ENCODE measurements at places on chromosomes 4 and X.
A peak's percentile ranks its signal among the peaks of the same experiment; 100 is the strongest.

DNA sequence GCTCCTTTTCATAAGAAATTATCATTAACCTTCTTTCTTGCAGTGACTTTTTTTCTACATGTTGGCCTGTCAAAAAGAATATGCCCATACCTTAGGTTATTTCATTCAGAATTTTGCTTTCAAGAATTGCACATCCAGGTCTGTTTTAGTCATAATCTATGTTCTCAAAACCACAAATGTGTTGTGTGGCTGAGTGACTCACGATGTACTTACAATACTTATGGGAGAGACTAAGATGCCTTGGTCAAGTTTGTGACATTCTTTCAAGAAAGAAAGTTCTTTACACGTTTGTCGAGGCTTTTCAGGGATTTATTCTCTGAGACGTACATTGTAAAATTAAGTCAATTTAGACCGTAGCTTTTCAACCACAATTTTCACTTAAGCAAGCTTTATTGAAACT is 396.7 kb downstream of the FSTL5 start:
- no peak for DNase-seq

GRCh38 chrX:136034668-136035067 is 49.4 kb downstream of the SLC9A6 start:
- no peak for DNase-seq

GRCh38 chr4:185304944-185305690 is 90.6 kb downstream of the LRP2BP start:
- no peak for DNase-seq

- no peak for DNase-seq
These were observed 179.1 kb upstream of the ETNPPL start for GRCh38 chr4:108941904-108942430.

DNA sequence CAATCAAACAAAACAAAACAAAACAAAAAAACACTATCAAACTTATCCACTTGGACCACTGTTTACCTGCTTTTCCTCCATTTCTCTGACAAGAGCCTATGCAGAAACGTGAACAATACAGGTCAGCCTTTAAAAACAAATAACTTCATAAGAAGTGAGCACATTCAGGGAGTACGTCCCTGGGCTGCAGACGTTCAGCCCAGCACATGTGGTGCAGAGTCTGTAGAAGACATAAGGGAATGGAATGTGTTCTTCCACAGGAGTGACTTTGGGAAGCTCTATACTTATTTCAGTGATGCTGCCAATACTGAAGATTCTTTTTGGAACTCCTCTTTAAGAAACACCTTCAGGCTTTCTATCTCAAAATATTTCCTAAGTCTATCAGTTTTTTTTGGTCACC is 120.6 kb downstream of the SPRY1 start:
- no peak for DNase-seq

- no peak for DNase-seq
These were observed 517.2 kb upstream of the ADGRL3 start for GRCh38 chr4:60682901-60683300.

DNA sequence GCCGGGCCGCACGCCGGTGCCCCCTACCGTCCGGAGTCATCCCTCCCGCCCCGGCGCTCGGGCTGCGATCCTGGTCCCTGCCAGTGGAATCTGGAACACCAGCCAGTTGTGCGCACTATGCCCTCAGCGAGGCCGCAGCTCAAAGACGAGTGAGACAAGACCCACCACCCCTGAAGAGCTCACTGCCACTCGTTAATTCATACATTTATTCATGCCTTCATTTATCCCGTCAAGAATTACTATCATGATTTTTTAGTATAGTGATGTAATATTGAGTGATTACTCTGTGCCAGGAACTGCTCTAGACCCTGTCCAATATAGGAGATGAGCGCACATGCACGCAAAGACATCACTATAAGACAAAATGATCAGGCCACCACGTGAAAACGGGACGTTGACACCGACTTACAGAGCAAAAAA is 247 bp upstream of the PPA2 start:
- DNase-seq = peak; percentile 94

DNA sequence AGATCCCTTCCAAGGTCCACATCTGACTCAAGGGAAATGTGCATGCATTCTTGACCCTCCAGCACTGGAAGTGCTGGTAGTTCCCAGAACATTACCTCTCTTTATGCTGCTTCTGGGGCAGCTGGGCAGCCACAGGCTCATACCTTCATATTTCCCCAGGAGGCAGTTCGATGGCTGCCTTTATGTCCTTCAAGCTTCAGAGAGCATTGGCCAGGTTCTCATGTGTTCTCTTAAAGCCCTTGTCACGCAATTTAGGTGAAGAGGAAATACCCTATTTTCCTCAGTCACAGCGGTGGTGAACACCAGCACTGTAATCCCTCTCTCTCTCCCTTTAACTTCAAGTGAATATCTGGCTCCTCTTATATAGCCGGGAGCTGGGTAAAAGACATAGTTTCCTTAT is 134.3 kb downstream of the MID1IP1 start:
- DNase-seq = no peak

DNA sequence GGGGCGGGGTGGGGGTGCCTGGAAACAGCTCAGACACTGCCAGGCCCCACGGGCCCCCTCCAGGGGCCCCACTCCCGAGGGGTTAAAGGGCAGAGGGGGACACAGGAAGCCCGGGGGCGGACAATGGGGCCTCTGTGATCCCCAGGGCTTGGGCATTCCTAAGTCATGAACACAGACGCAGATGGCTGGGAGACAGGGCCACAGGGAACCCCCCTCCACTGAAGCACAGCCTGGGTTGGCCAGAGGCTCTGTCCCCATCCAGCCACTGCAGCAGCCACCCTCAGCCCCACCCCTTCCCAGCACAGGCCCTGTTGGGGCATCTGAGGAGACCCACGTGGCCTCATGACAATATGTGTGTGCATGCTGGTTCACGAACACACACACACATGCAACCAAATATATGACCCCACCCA is 3.9 kb downstream of the L1CAM start:
- DNase-seq = no peak

DNA sequence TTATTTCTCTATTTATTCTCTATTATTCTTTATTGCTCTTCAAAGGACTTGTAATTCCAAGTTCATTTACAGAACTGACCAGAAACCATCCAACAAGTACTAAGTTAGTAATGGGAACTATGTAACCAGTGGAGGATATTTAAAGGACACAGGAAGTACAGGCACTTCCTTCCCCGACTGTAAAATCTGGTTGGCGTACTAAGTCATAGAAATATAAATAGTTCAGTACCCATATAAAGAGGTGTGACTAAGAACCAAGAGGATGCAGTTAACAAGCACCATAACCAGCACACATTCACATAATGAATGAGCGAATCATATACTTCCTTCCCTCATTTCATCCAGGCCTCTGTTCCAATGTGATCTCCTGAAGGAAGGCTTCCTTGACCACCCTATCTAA is 3.6 kb upstream of the EIF4E start:
- no peak for DNase-seq

DNA sequence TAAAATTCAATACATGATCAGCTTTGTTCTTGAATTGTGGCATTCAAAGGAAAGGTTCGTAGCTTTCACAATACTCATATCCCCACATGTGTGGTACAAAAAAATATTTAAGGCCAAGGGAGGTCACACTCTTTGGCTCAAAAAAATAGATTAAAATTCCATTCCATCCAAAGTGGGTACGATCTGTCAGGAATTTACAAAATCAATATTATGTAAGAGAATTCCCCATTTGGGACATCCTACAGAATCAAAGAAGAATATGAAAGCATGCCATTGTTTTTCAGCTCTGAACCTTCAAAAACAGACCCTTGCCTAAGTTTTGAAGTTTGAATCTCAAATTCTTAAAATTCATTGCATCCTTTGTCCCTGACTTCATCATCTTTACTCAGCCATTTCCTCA is 85.8 kb downstream of the MID1 start:
- DNase-seq = no peak

- DNase-seq = peak; percentile 87
These were observed at the start of gene PRRG1 for GRCh38 chrX:37349221-37350033. PRRG1 (plus strand) TSS chrX:37349364; CDS start chrX:37406250, 56,886 bp downstream.

DNA sequence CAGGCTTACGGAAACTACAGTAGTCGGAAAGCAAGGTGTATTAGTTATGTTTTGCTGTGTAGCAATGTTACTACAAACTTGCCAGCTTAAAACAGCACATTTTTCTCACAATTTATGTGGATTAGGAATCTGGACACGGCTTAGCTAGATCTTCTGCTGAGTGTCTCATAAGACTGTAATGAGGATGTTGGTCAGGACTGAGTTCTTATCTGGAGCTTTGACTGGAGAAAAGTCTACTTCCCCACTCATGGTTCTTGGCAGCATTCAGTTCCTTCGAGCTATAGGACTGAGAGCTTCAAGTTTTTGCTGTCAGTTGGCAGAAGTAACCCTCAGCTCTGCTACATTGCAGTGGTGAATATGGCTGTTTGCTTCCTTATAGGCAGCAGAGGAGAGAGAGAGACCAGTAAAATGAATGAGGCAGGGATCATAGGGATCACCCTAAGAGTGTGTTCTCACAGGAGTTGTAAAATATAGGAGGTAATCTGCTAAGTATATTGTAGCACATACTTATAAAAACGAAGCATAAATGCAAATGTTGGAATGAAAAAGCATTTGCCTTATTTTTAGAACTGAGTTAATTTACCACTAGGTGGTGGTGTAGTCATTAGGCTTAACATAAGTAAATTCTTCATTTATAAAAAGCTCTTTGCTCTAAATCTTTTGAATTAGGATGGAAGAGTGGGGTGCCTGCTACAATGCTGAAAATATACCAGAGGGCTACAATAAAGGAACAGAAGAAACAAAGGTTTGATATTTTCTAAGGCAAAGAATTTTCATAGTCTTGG is 38.6 kb downstream of the ALG13 start:
- DNase-seq = no peak

DNA sequence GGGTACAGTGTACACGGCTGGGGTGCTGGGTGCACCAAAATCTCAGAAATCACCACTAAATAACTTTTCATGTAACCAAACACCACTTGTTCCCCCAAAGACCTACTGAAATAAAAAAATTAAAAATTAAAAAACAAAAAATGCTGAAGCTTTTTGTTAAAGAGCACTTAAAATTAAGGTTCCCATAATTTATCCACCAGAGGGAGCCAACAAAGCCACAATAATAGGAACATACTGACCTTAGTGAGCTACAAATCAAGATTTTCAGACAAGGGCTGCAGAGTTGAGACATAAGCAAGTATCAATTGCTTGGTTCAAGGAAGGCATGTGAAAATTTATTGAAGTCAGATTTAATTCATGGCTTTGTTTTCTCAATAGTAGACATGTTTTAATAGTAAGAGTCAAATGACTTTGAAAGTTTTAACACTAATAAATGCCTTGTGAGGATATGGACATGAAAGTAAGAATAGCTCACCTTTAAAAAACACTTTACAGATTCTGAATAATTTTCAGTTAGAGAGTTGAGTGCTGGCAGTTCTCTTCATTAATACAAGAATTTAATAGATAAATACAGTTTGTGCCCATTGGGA is 43.0 kb upstream of the SCOC start:
- no peak for DNase-seq

DNA sequence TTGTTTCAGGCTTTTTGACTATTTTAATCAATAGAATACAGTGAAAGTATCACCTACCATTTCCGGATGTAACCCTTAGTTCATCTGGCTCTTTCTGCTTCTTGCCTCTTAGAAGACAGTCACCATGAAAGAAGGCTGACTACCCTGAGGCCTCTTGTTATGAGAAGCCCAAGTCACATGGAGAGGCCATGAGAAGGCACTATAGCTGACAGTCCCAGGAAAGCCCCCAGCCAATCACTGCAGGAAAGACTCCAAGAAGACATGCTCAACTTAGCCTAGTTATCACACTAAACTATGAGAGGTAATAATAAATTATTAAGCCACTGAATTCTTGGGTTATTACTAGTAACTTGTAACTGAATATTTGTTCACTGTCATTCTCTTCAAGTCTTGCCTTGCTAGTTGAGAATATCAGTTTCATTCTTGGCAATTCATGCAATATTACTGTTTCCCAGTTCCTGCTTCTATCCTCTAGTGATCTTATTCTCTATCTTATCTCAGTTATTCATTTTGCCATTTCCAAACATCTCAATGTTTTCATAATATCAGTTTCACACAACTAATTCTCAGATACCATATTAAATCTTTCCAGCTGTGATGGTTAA is 57.1 kb upstream of the GUCY1A1 start:
- no peak for DNase-seq

- no peak for DNase-seq
These were observed 11.2 kb upstream of the ABLIM2 start for GRCh38 chr4:8169763-8170162.

DNA sequence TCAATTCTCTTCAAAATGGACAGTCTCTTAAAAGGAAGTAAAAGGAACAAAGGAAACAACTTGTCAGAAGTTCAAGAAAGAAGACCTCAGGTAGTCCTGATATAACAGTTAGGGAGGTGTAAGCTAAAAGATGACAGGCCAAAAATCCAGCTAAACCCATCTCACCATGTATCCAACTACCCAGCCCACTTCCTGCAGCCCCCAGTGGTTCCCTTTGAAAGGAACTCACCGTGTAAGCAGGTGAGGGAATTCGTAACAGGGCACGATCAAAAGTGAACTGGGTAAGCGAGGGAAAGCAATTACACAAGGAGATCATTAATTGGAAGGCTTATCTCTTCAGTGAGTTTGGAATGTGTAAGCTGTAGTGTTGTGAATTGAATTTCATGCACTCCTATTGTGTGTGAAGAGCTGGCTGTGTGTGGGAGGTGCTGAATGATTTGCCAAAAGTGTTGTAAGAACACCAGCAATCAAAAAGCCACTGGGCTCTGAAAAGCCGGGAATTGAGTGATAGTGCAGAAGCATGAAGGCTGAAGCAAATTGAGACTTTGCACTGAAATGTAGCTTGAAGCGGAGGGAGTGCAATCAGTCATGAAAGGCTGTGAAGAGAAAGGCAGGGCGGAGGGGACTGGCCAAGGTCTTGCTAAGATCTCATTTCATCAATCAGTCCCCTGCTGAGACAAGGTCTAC is 914.2 kb upstream of the LCORL start:
- no peak for DNase-seq

GRCh38 chr4:94256828-94257227 is 49.2 kb downstream of the SMARCAD1 start:
- DNase-seq = no peak

DNA sequence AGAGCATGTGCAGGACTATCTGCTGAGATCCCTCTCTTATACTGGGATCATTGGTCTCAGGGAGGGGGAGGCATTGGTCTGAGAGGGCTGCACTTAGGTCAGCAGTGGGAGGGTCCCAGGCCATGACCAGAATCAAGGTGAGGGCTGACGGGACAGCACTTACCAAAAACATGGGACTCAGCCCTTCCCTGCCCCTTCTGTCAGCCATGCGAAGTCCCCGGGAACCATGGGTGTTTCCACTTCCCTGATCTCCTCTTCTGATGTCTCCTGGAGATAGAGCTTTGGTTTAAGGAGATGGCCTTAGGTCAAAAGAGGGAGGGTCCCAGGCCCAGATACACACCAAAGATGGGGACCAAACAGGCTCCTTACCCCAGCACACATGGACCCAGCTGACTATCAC is 12.9 kb upstream of the HSFX1 start:
- no peak for DNase-seq

- no peak for DNase-seq
These were observed 323.2 kb downstream of the DHRSX start for GRCh38 chrX:2177541-2177940.

DNA sequence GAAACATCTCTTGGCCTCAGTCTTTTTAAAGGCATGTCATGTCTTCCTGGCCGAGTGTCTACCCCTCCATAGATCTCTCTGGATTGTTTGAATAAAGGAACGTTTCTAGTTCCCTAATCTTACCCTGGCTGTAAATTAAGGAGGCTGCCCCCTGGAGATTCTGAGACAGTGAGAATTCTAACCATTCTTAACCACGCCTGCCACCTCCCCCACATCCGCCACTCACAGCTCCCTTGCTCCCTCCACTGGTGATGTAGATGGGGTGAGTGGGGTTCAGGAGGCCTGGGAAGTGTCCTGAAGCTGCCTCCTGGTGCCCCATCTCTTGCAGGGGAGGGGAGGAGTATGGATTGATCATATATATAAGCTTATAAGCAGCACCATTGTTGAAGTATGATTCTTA is 48.0 kb upstream of the TRIM2 start:
- no peak for DNase-seq
